ENCODE measurements at places on chromosomes 11 and 22.

DNA sequence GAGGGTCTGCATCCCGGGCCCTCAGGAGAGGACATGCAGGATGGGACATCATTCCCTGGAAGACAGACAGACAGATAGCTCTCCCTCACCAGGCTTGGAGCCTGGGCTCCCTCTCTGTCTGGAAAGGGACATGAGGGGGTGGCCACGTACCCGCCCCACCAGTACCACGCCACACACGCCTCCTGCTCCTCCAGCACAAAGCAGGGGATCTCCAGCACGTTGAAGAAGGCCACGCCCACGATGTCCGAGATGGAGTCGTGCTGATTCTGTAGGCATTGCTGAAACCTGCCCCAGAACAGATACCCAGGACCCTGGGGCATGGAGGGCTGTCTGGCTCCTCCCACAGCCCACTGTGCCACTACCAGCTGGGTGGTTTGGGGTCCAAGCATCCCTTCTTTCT is 2.2 kb downstream of the PLA2G3 start:
- DNase-seq = no peak

DNA sequence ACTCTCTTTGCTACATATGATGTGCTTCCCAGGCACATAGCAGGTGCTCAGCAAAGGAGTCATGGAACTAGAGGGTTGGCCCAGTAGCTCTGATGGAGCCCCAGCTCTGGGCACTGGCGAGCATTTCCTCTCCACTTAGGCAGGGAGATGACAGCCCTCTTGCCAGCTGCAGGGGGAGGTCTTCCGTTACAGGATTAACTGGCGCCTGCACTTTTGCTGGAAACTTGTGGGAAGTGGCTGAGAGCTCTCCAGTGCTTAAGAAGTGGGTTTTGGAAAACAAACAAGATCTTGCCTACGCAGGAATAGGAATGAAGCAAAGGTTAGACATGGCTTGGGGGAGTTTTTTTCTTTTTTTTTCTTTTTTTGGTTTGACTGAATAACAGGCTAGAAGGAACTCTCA is 75.5 kb downstream of the MICAL2 start:
- DNase-seq = no peak

GRCh38 chr11:113392236-113392921 is 4.8 kb downstream of the ANKK1 start:
- peak; percentile 43 for DNase-seq

- no peak for DNase-seq
Observed at GRCh38 chr11:115848611-115849010, 344.4 kb upstream of the CADM1 start.

- DNase-seq = peak; percentile 44
Observed at GRCh38 chr22:26360169-26360885, 68.7 kb upstream of the ASPHD2 start.
